ENCODE measurements at places on chromosomes 7 and 10. TPM values are rescaled to one million over a fixed set of nuclear protein-coding genes. Genes with fewer than 3 reads are reported as not detected.

Gene C7orf57
- total RNA-seq: not detected

Gene CHN2
- total RNA-seq: 0.09 TPM

Gene VSTM4
- 5.5 TPM for total RNA-seq

Gene ADCY1
- 3.2 TPM for total RNA-seq

Gene ECHS1
- 55.3 TPM for total RNA-seq

Gene RHOBTB1
- 15.5 TPM for total RNA-seq

Gene MMP21
- not detected for total RNA-seq

Gene DPY19L1
- 21.0 TPM for total RNA-seq

Gene OR2A7
- 0.09 TPM for total RNA-seq

Gene SRRM3
- 0.94 TPM for total RNA-seq

Gene FLNC
- 209 TPM for total RNA-seq

Gene VENTX
- total RNA-seq: not detected

Gene FKBP6
- total RNA-seq: not detected

Gene CPXM2
- total RNA-seq: 41.5 TPM

Gene GRID2IP
- total RNA-seq: under 0.01 TPM

Gene SLC26A3
- total RNA-seq: not detected

Gene NUTM2E
- total RNA-seq: not detected

Gene DRGX
- not detected for total RNA-seq

Gene GIMAP4
- total RNA-seq: not detected

Gene FAM13C
- 5.7 TPM for total RNA-seq

Gene MARVELD1
- total RNA-seq: 9.5 TPM

Gene PTPN12
- 25.2 TPM for total RNA-seq

Gene NPY4R
- total RNA-seq: not detected

Gene TMEM225B
- 1.3 TPM for total RNA-seq

Gene CALCR
- total RNA-seq: not detected

Measured in bronchial smooth muscle cell (primary cell).